ENCODE measurements at places on chromosomes 6 and 20.

GRCh38 chr6:53412021-53412715, 63.4 kb upstream of the ELOVL5 start:
- no peak for DNase-seq

DNA sequence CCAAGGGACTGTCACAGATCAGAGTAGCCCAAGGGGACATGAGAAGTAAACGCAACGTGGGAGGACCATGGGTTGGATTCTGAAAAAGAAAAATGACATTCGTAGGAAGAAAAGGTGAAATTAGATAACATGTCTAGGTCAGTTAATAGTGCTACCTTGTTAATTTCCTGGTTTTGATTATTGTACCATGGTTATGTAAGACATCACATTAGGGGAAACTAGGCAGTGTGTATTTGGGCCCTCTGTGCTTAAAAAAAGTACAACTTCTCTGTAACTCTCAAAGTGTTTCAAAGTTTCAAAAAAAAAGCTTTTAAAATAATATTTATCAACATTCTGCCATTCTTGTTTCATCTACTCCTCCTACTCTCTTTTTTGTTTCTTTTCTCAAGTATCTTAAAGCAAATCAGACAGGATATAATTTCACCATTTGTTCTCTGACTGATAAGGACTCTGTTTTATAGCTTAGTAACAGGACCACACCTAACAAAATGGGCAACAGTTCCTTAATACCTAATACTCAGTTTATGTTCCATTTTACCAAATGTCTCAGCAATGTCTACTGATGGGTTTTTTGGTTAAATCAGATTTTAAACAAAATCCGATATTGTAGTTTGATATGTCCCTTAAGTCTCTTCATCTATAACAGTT, 97.1 kb upstream of the PLCB4 start:
- no peak for DNase-seq

GRCh38 chr6:102038964-102039363, 645.5 kb downstream of the GRIK2 start:
- no peak for DNase-seq

DNA sequence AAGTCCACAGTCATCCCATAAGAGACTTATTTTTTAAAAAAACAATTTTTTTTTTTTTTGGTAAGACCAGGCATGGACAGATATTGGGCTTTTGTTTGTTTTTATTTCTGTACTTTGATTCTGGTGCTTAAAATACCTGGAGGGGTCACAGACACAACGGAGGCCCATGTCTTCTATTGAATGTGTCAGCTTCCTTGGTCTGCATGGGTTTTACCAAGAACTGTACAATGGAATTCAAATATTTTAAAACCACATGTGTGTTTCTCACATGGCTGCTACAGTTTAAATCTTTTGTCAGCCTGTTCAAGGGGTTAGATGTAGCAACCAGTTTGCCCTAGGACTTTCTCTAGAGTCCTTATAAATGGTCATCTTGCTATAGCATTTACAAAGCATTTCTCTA, 139.8 kb downstream of the SOX4 start:
- DNase-seq = no peak

- DNase-seq = no peak
These were observed 169.8 kb downstream of the ERMARD start for GRCh38 chr6:169921217-169921616.

- DNase-seq = no peak
These were observed 6.5 kb upstream of the TUBB2B start for GRCh38 chr6:3233904-3234303.

DNA sequence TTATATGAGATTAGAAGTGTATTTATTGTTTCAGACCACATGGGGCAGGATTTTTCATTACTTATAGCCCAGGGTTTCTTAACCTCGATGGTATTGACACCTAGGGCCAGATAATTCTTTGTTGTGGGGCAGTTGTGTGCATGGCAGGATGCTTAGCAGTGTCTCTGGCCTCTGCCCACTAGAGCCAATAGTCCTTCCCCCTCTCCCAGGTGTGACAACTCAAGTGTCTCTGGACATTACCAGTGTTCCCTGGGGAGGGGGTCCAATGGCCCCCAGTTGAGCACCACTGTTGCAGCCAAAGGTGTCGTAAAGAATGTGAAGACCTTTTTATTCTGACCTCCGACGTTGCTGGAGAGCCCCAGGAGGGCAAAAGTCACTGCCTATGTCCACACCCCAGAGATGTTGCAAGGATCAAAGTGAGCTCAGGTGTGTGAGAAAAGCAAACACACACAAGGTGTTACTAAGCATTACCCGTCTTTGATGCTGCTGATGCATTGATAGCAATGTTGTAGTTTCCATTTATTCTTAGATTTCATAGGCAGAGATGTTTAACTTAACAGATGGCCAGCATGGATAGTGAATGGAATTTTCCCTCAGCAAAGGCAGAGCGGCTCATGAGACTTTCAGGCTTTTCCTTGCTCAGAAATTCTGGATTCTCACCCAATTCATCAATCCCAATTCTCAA, 22.2 kb downstream of the BANF2 start:
- no peak for DNase-seq

DNA sequence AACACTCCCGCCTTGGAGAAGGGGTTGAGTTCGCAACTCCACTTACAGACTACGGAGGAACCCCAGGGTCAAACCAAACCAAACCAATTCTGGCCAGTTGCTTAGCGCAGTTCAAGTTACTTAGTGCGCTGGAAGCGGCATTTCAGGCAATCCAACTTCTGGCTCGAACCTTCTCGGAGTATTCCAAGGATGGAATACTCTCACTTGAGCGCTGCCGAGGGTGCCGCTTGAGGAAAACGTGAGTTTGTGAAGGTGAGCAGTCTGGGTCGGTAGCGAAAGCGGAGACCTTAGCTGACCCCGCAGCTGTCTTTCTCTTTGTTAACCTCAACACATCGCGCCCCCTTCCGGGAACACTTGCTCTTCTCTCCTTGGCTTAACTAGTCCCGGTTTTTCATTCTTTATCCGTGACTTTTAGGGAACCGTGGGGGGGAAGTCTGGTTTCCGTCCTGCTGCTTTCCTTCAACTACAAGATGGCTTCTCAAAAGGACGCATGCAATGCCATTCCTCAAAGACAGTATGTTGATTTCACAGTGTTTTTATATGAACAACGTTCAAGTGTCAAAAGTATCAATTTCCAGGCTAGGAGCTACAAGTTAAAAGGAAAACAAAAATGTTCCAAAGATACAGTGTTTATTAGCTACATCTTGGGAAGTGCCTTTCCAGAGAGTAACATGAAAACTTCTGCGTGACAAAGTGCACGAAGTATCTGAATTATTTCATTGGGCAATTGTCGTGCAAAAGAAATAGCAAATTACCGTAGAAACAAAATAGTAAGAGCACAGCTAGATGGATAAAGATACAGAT, 741 bp upstream of the PNISR start:
- DNase-seq = no peak

DNA sequence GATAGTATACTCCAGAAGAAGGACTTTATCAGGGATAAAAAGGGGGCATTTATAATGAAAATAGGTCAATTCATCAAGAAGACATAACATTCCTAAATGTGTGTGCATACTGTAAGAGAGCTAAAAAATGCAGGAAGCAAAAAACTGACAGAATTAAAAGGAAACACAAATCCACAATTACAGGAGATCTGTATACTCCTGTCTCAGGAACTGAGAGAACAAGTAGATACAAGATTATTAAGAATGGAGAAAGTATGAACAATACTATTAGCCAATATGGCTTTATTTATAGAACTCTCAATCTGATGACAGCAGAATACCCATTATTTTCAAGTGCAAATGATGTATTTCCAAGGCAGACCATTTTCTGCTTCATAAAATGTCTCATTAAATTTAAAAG, 167.7 kb upstream of the BMP5 start:
- DNase-seq = no peak

DNA sequence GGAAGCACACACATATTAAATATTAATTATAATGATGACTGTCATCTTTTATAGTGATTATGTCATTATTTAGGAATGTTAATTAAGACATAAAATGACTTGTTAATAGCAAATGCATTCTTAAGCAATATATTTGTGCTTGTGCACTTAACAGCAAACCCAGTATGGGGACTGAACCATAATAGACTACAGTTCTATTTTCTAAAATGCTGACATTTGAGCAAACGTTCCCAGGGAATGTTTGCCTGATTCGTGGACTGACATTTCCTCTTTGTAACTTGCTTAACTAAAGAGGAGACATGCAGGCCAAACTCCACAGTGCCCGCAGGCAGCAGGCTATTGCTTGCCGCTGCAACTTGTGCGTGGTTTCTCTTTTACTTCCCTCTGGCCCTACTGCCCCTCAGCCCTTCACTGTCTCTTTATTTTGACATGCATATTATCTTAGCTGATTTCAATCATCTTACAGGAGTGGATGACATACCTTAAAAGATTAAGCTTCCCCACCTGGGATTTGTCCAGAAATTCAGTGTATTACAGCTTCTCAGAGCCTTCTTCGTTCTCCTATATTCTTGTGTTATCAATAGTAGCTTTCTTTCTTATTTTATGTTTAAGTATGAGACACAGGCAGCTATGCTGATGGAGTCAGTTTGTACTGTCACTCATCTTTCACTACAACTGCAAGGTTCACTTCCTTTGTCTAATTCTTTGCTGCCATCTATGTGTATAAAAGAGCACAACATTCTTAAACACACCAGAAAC, 141.5 kb downstream of the GMDS start:
- DNase-seq = no peak

- DNase-seq = no peak
These were observed 54.2 kb downstream of the TRAM2 start for GRCh38 chr6:52522655-52523054.

DNA sequence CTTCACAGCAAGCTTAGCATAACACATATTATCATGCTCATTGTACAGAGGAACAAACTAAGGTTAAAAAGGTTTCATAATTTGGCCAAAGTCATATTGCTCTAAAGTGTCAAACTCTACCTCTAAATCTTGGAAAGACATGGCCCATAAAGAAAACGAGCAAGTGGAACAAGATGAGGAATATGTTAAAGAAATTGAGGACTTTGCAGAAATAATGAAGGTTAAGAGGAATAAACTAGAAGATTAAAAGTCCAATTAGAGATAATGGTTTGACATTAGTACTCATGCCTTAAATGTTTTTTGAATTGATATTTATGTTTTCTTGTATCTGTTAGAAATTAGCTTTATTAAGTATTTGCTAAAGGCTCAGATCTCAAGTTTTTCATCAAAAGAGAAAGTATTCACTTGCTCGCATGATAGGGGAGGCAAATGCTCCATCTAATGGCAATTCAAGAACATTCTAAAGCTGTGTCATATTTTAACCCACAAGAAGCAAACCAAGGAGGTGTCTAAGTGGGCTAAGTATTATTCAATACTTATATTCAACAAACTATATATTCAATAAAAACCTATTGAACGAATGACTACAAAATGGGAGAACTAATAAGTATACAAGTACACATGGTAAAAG, 192.9 kb upstream of the SPTLC3 start:
- DNase-seq = no peak

DNA sequence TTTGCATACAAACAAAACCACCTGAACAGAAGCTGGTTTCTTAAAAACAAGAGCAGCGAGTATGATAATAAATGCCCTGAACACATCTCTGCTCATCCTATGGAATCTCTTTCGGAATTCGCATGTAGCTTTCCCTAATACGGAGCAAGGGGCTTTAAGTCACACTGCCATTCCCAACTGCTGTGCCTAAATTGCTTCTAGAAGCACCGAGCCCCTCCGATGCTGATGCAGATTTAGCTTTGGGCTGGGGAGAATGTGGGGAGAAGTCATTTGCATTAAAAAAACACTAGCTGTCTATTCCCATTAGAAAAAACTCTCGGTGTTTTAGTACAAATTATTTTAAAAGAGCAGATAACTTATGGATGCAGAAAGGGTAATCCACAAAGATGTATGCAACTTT, 76.9 kb downstream of the CD83 start:
- DNase-seq = no peak

- DNase-seq = no peak
These were observed 14.7 kb upstream of the SIRPB2 start for GRCh38 chr20:1505871-1506270.

- DNase-seq = no peak
These were observed 18.8 kb downstream of the SCAF8 start for GRCh38 chr6:154752022-154752421.

- no peak for DNase-seq
These were observed 91.0 kb downstream of the REPS1 start for GRCh38 chr6:138897031-138897430.

DNA sequence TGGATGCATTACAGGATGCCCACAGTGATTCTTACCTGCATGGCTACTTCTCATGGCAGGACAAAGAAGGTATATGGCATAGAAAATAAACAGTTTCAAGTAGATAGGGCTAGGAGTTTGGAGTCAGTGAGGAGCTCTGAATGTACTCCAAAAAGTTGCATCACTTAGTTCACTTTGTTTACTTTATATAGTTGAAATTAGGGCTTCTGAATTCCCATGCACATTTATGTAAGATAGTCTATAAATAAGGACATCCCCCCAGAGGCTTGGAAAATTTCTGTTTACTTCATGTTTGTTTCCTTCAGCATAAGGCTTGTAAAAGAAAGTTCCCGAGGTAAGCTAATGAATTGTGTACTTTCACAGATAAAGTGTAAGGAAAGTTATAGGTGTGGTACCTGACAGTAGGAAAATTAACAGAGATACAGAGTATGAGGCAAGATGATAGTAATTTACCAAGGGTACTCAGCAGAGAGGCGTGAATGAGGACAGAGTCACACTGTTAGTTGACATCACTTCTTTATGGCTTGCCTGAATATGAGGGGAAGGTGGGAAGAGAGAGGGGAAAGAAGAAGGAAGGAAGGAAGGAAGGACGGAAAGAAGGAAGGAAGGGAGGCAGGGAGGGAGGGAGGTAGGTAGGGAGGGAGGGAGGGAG, 51.1 kb downstream of the ADTRP start:
- DNase-seq = no peak

DNA sequence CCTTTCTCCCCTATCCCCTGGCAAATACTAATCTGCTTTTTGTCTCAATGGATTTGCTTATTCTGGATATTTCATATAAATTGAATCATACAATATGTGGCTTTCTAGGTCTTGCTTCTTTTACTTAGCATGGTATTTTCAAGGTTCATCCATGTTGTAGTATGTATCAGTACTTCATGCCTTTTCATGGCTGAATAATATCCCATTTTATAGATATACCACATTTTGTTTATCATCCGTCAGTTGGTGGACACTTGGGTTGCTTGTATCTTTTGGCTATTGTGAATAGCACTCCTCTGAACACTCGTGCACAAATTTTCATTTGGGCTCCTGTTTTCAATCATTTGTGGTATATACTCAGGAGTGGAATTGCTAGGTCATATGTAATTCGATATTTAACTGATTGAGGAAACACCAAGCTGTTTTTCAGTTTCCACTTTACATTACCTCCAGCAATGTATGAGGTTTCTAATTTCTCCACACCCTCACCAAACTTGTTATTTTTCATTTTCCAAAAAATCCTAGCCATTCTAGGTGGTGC, 30.5 kb upstream of the RIPPLY2 start:
- DNase-seq = no peak

GRCh38 chr6:165988757-165989456, 178.7 kb downstream of the TBXT start:
- no peak for DNase-seq

DNA sequence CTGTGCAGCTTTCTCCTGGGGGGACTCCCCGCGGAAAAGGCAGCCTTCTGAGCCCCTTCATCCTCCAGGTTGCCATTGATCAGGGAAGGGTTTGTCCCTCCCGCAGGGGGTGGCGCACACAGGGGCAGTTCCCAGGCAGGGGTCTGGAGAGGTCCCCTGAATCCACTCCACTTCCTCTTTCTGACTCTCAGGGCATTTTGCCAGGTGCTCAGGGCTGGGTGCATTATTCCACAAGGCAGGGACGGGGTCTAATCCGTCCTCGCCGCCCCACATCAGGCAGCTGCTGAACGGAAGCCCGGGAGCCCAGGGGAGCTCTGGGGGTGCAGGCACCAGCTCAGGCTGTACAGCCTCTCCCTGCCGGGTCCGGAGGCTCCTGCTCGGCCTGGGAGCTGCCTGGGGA, 180.9 kb downstream of the TTLL2 start:
- DNase-seq = no peak
